ENCODE measurements at places on chromosomes 1 and 21.

GRCh38 chr1:190353538-190354101 lies 124.0 kb downstream of the BRINP3 start:
- DNase-seq, result no peak

- DNase-seq, result no peak
Observed at GRCh38 chr1:239896980-239897379, 194.7 kb upstream of the FMN2 start.

- DNase-seq, result peak; percentile 81
Observed at GRCh38 chr1:20486457-20487235, 636 bp upstream of the CAMK2N1 start.

- no peak for DNase-seq
Observed at GRCh38 chr1:31315902-31316301, 19.1 kb downstream of the ZCCHC17 start.

DNA sequence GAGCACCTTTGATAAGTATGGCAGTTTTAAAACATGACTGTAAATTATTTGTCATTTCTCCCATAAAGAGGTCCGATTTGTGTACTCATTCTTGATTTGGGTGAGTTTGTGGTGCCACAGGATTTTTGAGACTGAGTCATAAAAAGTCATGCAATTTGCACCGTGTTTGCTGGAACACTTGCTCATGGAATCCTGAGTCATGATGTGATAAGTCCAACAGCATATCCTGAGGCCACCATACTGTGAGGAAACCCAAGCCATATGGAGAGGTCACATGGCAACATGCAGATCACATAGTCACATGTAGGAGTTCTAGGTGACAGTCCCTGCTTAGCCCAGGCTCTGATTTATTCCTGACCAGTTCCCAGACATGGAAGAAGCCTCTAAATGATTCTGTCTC lies 40.8 kb upstream of the PRRX1 start:
- no peak for DNase-seq

GRCh38 chr1:5554111-5554510 lies 438.1 kb downstream of the NPHP4 start:
- DNase-seq, result no peak

DNA sequence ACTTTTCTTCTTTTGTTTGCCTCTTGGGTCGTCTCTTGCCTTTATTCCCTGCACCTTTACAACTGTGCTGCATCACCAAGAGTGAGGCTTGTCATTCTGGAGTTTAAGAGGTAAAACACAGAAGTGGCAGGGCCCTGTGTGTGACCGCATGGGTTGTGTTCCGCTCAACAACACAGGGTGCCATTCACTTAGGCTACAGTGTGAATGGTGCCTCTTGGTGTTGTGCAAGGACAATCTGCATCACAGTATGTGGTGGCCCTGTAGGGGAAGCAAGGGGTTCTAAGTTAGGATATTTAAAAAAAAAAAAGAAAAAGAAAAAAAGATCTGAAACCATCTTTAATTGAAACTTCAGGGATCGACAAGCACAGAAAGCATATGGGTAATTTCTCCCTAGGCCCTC lies 38.2 kb downstream of the BRINP2 start:
- no peak for DNase-seq

GRCh38 chr1:150302338-150302737 lies 8.7 kb downstream of the MRPS21 start:
- DNase-seq, result no peak

- no peak for DNase-seq
Observed at GRCh38 chr1:80498673-80499072, 1302.1 kb upstream of the ADGRL2 start.

DNA sequence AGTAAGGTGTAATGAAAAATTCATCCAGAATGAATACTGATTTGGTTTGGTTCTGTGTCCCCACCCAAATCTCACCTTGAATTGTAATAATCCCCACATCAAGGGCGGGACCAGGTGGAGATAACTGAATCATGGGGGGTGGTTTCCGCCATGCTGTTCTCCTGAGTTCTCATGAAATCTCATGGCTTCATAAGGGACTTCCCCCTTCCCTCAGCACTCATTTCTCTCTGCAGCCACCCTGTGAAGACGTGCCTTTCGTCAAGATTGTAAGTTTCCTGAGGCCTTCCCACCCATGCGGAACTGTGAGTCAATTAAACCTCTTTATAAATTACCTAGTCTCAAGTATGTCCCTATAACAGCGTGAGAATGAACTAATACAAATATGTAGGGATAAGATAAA lies 5.5 kb upstream of the SYNJ1 start:
- DNase-seq, result no peak

DNA sequence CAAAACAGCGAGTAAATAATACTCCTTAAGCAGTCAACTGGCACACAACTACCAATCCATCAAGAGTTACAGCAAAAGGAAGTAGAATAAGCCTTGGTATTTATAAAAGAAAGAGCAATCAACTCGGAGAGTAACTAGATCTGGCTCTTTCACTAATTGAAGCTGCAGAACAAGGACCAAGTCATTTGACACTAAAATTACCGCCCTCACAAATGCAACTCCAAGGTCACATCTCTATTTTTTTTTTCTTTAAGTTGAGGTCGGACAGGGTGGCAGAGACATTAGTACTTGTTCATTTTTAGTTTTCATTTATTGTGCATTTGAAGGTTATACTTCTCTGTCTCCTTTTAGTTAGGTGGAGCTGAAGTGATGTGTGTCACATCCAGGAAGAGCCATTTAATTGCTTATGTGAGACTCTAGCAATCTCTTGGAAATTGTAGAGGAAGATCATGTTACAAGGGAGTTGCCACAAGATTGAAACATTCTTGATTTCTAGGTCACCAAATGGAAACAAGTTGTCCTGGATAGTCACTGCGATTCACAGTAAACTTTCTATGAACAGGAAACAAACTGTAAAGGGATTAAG lies 138.1 kb upstream of the ADAMTS5 start:
- DNase-seq, result no peak

DNA sequence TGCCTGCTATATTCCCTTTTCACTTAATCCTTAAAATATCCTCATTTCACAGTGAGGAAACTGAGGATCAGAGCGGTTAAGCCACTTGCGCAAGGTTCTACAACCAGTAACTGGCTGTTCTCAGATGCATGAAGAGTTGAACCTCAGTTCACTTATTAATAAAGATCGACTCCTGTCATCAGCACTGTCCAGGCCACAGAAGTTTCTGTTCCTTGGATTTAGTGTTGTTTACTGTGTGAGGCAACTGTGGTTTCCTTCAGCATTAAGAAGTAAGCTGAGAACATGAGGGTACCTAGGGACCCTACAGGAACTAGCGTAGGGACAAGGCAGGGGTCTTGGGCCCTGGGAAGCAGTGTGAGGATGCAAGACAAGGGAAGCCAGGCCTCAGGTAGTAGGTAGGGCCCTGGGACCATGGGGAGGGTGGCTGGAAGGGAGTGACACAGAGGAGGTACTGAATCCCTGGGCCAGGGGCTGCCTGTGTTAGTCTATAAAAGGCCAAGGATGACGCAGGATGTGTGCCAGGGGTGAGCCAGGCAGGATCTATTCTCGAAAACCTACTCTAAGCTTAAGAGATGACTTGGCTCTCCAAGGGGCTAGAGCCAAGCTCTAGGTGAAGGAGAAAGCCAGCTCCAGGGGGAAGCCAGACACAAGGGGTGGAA lies 181.2 kb upstream of the CSF3R start:
- DNase-seq, result no peak

- no peak for DNase-seq
Observed at GRCh38 chr1:146029117-146029516, 7.6 kb upstream of the HJV start.

DNA sequence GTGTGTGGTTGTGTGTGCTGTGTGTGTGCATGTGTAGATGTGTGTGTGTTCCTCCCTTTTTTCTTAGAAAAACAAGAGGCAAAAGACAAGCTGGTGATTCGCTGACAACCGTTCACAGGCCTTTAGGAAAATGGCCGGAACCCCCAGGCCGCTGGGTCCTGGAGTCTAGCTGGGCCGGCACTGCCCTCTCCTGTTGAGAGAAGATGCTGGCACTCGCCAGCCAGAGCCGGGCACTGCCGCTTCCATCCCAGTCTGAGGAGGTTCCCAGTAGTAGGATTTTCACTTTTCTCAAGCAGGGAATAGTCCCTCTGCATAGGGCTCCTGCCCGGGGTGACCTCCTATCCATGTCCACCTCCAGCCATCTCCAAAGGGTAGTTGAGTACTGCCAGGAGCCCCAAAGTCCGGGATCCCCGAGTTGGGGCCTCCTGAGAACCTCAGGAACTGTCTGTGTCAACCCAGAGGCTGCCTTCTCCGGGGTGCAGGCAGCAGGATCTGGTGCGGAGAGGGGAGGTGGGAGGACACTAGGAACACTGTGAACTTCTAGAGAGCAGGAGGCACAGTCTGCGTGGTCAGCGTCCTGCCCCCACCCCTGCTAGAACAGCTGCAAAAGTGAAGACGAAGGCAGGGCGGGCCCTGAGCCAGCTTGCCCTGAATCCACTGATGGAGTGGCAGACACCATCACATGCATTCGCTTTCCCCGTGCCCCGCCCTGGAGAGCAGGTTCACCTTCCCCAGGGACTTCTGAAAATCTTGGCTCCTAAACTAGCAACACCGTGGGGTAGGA lies 44.1 kb upstream of the ARHGEF16 start:
- DNase-seq, result peak; percentile 71

DNA sequence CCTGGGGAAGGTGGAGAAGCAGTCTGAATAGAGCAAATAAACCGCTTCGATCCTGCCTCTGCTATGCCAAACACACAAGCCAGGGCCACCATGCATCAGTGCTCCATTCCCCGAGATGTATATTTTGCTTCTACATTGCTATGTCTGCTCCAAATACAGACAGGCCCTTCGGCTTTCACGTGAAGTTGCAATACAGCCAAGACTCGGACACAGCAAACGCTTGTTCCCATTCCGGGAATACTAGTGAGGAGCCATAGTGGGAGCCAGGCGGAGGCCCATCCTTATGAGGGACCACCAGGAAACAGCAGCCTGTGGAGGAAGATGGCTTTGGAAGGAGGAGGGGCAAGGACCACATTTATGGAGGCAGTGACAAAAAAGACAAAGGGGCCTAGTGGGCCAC lies 22.6 kb downstream of the ERI3 start:
- DNase-seq, result no peak

GRCh38 chr1:223197923-223198627 lies 55.0 kb upstream of the TLR5 start:
- no peak for DNase-seq

DNA sequence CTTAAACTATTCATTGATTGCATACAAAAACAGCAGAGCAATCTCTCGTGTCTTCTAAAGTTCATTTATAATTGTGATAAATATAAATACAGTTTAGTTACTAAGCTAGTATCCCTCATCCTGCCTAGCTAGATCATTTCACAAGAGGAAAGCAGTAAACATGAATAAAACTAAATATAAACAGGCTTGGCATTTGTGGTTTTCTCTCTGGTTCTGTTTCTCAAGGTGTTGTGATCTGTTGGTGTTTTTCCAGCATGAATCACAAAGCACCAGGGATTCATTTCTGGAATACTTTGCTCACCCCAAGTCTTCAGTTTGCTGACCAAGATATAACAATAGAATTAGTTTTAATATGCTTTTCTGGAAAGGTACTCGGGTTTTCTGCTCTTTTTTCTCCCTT lies 32.7 kb upstream of the GLIS1 start:
- peak; percentile 24 for DNase-seq

- DNase-seq, result no peak
Observed at GRCh38 chr1:118217141-118217838, 32.3 kb upstream of the SPAG17 start.

GRCh38 chr1:111062081-111062480 lies 77.8 kb downstream of the DRAM2 start:
- no peak for DNase-seq

GRCh38 chr1:209526137-209526536 lies 57.4 kb upstream of the CAMK1G start:
- DNase-seq, result no peak

GRCh38 chr1:70778934-70779333 lies 268.7 kb downstream of the PTGER3 start:
- DNase-seq, result no peak

DNA sequence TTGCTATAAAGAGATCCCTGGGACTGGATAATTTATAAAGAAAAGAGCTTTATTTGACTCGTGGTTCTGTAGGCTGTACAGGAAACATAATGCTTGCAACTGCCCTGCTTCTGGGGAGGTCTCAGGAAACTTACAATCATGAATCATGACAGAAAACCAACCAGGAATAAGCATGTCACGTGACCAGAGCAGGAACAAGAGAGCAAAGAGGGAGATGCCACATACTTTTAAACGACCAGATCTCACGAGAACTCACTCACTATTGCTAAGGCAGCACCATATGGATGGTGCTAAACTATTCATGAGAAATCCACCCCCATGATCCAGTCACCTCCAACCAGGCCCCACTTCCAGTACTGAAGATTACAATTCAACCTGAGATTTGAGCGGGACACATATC lies 49.8 kb upstream of the RCC1 start:
- no peak for DNase-seq

GRCh38 chr1:4428711-4429110 lies 225.7 kb upstream of the AJAP1 start:
- no peak for DNase-seq

DNA sequence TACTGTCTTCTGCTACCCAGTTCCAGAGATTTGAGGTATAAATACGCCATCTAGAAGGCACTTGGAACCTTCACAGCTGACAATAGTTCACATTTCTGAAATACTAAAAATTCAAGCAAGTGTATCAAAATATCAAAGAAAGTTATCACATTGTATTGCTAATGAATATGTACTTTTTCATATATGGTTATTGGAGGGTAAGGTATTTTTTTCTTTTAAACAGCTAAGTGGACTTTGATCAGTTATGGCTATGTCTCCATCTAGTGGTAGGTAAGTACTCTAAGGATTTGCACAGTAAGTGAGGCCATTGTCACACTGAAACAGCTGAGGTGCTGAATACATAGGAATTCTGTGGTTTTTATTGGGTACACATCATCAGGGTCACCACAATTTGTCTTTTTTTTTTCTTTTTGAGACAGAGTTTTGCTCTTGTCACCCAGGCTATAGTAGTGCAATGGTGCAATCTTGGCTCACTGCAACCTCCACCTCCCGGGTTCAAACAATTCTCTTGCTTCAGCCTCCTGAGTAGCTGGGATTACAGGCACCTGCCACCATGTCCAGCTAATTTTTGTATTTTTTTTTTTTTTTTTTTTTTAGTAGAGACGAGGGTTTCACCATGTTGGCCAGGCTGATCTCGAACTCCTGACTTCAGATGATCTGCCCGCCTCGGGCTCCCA lies 49.1 kb upstream of the CR2 start:
- peak; percentile 86 for DNase-seq

- peak; percentile 76 for DNase-seq
Observed at GRCh38 chr1:35505911-35506798, 51.0 kb downstream of the KIAA0319L start.

GRCh38 chr1:33649759-33650158 lies 177.3 kb downstream of the ZSCAN20 start:
- no peak for DNase-seq

GRCh38 chr1:236204039-236204438 lies 61.7 kb downstream of the GPR137B start:
- no peak for DNase-seq

DNA sequence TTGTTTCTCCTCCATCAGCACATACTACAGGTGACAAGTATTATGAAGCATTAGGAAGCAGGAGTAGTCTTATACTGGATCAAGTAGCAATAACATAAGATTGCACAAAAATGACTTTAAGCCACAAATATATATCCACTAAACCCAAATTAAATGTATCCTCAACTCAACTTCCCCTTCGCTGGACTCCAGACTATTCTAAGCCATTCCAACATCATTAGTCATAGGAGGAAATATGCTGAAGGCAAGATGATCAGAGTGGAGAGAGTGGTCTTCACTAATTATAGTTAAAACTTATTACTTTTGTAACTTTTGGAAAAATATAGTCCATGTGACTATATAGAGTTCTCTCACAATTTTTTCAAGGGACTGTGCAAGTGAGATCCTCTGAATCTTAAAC lies 390.7 kb upstream of the ZP4 start:
- no peak for DNase-seq
